GF-D8 (cell line): ENCODE measurements at places on chromosomes 7 and 10.

- DNase-seq = no peak
Measured at GRCh38 chr7:28573651-28574301, 161.5 kb downstream of the CREB5 start.

DNA sequence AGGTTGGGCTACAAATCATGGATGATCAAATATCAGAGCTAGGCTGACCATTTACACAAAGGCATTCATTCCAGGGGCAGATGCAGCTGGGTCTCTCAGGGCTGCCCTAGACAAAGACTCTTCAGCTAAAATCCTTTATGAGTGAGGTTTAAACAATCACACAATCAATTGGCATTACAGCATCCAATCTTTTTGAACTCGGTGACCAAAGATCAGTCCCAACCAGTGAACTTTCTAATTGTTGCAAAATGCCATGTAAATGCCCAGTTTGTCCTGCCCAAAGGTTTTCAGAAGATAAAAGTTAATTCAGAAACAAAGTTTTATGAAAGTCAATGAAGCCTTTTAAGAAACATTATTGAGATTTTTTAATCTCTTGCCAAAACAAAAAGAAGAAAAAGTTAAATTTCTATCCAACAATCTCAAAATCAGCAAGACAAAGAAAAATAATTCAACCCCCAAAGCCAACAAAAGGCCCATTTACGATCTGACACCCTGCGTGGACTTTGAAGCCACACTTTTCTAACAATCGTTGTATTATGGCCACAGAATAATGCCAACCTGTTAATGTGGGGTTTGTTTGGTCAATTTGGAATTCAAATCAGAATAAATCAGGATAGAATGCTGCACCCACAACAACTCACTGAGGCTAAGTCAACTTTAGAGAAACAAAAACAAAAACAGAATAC lies 40.9 kb downstream of the GPR37 start:
- DNase-seq = no peak

GRCh38 chr7:144826208-144826607 lies 9.6 kb downstream of the TPK1 start:
- no peak for DNase-seq

DNA sequence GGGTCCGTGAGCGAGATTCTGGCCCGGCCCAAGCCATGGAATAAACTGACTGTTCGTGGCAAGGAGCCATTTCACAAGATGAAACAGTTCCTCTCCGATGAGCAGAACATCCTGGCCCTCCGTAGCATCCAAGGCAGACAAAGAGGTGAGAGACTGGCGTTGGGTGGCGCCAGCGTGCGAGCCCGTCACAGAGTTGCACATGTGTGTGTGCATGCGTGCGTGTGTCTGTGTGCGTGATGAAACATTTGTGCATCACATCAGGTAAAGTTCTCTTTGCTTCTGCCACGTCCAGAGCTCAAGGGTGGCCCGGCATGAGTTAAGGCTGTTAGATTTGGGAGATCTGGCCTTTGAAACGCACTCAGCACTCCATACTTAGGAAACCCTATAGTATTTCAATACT lies 89.5 kb upstream of the SH2B2 start:
- no peak for DNase-seq

GRCh38 chr10:103452506-103453230 lies 498 bp upstream of the CALHM2 start:
- DNase-seq = no peak

DNA sequence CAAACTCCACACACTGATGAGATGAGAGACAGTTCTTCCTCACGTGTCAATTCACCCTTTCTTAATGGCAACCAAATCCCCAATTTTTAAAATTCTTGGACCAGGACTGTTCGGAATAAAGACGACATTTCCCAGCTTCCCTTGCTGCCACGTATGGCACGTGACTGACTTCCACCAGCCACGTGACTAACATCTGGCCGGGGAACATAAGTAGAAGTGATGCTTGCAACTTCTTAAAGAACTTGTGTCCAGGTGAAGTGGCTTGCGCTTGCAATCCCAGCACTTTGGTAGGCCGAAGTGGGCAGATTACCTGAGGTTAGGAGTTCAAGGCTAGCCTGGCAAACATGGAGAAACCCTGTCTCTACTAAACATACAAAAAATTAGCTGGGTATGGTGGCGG lies 405.1 kb downstream of the CALN1 start:
- no peak for DNase-seq

- no peak for DNase-seq
Measured at GRCh38 chr10:27433976-27434375, 70.1 kb upstream of the RAB18 start.

GRCh38 chr7:90244909-90245851 lies at the start of gene CFAP69:
Gene CFAP69 (plus strand): TSS chr7:90245174. CDS start chr7:90245425, 251 bp downstream.
- no peak for DNase-seq

DNA sequence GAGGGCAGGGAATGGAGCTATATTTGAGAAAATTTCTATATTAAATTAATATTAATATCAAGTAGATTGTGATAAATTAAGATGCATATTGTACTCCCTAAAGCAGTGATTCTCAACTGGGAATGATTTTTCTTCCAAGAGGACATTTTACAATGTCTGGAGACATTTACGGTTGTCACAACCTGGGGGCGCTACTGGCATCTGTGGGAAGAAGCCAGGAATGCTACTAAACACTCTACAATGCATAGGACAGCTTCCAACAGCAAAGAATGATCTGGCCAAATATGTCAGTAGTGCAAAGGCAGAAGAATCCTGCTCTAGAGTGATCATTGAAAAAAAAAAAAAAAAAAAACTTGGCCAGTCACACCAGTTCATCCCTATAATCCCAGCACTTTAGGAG lies 100.0 kb downstream of the LSM5 start:
- no peak for DNase-seq

- DNase-seq = no peak
Measured at GRCh38 chr7:27080844-27081436, 14.9 kb downstream of the HOXA1 start.

DNA sequence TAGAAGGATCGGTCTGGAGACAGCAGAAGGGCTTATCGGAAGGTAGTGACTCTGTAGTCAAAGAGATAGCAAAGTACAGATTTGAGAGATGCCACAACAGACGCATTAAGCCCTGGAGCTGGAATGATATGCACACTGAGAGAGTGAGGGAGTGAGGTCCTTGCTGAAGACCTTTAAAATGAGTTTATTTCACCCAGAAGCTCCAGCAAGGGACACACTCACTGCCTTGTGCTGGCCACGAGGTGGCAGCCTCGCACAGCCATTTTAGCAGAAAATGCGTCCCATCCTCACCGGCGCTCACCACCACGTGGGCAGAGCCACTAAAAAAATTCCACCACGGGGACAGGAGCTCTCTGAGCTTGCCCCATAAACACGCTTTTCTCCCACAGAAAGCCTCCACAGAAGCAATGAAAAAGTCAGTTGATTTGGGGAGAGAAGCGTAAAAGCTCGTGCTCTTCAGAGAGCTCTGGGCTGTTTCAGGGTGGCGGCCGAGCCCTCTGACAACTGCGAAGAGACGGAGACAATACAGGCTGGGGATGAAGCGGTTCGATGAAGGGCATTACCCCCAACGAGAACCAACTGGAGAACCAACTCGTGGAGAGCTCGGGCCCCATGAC lies 163.0 kb upstream of the KLF14 start:
- no peak for DNase-seq

DNA sequence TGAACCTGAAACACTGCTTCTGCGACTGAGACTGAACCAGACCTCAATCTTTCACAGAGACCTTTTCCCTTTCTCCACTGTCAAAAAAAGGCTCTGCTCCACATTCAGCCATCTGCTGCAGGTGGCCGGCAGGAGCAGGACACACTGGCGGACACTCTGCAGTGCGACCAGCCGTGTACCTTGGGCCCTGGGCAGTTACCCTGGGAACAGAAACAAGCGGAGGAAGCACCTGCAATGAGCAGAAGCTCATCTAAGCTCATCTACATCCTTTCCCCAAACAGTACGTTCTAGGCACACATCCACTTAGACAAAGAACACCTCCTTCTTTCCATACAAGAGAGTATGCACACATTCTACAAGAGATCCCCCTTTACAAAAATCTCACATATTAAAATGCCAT lies 22.8 kb downstream of the VOPP1 start:
- DNase-seq = no peak

DNA sequence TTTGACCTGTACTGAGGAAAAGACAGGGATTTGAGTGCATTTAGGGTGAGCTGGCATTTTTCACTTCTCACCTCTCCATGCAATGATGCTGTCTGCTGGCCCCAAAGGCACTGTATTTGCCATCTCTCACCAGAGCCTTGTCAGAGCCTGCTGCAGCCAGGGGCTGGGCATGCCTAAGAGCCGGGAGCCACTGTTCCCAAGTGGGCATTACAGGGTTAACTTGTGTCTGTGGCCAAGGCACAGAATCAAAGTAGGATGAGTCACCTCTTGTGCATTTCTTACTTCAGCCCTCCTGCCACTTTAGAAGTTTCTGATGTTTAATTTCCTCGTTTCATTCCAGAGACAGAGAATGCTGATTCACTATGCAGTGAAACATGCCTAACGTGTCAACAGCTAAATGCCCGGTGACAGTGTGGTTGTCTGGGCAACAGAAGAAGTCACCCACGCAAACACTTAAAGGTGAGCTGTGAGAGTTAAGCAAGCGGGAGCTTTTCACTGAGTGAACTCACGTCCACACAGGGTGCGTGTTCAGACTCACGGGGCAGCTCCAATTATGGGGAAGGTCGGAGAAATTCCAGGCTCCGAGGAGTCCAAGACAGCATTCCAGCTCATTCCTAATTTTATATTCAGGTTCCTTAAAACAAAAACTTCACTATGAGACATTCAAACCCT lies 57.1 kb upstream of the IGFBP3 start:
- no peak for DNase-seq

DNA sequence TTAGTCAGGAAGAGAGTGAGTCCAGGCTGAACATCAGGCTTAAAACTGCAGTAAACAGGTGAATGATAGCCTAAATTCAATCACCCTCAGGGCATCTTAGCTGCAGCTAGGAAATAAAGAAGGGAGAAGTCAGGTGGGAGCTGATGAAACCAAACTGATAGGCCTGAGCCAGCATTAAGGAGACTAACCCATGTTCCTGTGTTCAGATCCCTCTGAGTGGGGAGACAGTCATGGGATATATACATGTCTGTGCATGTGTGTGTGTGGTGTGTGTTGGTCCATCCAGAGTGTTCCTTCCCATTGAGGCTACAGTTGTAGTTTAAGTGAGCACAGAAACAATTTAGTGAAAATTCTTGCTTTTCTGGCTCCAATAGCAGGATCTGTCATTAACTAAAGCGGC lies 480.9 kb downstream of the PHTF2 start:
- DNase-seq = no peak

- DNase-seq = peak; percentile 74
Measured at GRCh38 chr10:33661580-33662336, 327.3 kb upstream of the NRP1 start.

GRCh38 chr10:102418622-102419268 lies at the start of gene PSD:
Gene PSD (minus strand): TSS chr10:102418785. CDS start chr10:102417038, 1,747 bp downstream.
- no peak for DNase-seq
